ENCODE measurements at places on chromosomes 2 and 18.
A peak's percentile ranks its signal among the peaks of the same experiment; 100 is the strongest.

DNA sequence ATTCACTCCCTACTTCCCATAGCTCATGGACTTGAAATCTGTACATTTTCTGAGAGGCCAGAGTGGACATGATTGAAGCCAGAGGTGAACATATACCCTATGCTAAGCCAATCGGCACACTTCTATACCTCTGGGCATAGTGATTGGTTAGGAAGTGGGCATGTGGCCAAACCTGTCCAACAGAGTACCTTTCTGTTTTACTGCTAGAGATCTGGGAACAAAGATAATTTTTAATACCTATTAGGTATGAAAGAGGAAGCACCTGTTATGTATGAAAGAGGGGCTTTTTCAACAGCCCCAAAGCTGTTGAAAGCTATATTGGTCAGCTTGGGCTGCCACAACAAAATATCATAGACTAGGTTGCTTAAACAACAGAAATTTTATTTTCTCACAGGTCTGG lies 27.7 kb downstream of the METTL8 start:
- no peak for DNase-seq

DNA sequence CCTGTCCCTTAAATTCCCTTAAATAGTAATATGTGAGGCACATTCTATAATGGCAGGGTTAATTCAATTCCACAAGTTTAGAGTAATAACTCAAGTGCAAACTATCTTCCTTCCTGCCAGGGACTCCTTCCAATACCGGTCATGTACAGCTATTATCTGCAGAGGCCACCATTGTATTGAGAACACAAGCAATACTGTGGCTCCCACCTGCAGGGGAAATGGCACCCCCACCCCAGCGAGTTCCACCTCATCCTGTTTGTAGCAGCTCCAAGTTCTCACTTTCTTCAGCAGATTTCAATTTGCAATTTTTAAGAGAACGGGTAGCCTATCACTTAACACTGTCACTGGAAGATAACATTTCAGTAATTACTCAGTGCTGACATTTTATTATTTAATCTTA lies 172.1 kb upstream of the PID1 start:
- no peak for DNase-seq

- DNase-seq, result no peak
Measured at GRCh38 chr2:237916296-237916695, 50.5 kb upstream of the UBE2F start.

GRCh38 chr18:39523281-39523680 lies 1957.7 kb upstream of the CELF4 start:
- DNase-seq, result no peak

GRCh38 chr2:209773377-209773776 lies 1.7 kb downstream of the UNC80 start:
- no peak for DNase-seq

DNA sequence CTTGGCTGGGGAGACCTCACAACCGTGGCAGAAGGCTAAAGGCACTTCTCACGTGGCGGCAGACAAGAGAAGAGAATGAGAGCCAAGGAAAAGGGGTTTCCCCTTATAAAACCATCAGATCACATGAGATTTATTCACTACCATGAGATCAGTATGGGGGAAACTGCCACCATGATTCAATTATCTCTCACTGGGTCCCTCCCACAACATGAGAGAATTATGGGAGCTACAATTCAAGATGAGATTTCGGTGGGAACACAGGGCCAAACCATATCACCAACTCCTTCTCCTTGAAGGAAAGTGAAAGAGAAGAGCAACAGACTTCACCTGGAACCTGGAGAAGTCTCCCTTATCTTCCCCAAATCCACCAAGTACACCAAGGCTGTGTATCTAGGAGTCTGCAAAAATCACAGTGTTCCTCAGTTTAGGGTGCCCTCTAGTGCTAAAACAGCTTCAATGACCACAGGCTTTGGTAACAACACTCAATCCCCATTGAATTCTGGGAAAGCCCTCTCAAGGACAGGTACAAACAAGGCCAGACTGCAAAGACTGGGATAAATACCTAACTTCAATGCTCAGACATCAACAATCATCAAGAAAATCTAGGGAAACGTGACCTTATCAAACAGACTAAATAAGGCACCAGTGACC lies 148.8 kb upstream of the SRD5A2 start:
- no peak for DNase-seq

DNA sequence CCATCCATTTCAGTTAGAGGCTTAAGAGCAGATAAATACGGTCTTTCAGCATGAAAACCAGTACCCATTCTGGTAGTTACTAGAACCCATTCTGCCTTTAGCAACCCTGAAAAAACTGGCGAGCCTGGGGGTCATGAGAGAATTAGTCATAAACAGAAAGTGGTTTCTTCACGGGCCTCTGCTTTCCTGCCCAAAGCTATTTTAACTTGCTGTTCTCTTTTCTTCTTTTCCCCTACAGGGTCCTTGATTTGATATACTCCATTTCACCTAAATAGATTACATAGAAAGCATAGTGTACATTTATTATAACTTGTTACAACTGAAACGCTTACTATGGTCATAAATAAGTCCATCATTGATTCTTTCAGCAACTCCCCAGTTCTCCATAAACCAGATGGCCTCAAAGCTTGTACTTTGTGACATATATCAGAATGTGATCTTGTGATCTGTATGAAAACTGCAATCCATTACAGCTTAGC lies 48.3 kb downstream of the WDFY1 start:
- DNase-seq, result peak; percentile 88

DNA sequence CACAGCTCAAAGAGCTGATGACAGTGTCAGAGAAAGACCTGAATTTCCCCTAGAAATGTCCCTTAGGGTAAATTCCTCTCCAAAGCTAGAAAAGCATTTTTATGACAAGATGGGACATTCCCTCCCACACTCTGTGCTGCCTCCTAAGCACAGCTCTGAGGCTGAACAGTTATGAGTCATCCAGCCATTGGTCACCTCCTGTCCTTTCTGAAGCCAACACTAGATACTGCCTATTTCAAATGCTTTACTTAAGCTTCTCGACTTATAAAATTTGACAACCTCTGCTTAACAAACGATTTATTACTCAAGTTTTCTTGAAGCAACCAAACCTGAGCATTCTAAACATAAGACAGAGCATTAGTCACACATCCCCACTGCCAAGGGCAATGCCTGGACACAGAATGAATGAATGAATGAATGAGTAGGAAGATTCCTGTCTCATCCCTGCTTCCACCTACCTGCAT lies 35.4 kb downstream of the B4GALT6 start:
- peak; percentile 94 for DNase-seq

GRCh38 chr2:201233192-201233811 lies 27.0 kb upstream of the CASP8 start:
- DNase-seq, result peak; percentile 96

GRCh38 chr18:14905979-14906378 lies 158.0 kb downstream of the ANKRD30B start:
- no peak for DNase-seq
